ENCODE measurements at places on chromosomes 16 and 17. TPM values are rescaled to one million over a fixed set of nuclear protein-coding genes. Genes with fewer than 3 reads are reported as not detected.
A peak's percentile ranks its signal among the peaks of the same experiment; 100 is the strongest.

DNA sequence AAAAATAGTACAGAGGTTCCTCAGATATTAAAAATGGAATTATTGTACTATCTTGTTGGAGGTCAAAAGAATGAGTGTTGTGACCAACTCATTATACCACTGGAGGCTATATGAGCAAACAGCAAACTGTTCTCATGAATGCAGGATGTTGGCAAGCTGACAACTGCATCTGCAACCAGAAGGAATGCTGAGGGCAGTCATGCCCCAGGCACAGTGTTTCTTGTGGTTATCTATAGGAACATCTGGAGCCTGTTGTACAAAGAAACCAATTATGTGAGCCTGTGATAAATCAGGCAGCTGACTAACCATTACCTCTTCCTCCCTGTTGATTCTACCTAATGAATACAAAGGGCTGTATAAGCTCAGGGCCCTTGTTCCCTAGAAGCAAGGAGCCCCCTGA, 2057.1 kb downstream of the TP53TG3F start:
- H3K4me3 ChIP-seq, result no peak overlapping the region
- H3K4me1 ChIP-seq, result no peaks in the 10 kb centered on the region
- H3K27ac ChIP-seq, result no peak overlapping the region
- H3K36me3 ChIP-seq, result no peaks in the 10 kb centered on the region
- no peaks in the 10 kb centered on the region for H3K27me3 ChIP-seq
- DNase-seq, result no peak

GRCh38 chr16:83002351-83003334, 375.9 kb downstream of the CDH13 start:
- DNase-seq, result no peak
- no peak overlapping the region for H3K4me3 ChIP-seq
- no peaks in the 10 kb centered on the region for H3K36me3 ChIP-seq
- H3K27me3 ChIP-seq, result no peaks in the 10 kb centered on the region
- peaks cover 5% of the 10 kb centered on the region for H3K4me1 ChIP-seq

- no peaks in the 10 kb centered on the region for H3K36me3 ChIP-seq
- H3K4me1 ChIP-seq, result no peaks in the 10 kb centered on the region
- peaks cover 57% of the 10 kb centered on the region for H3K27me3 ChIP-seq
- H3K4me3 ChIP-seq, result no peak overlapping the region
Observed at GRCh38 chr17:49952209-49952911, 16.6 kb upstream of the DLX4 start.

- H3K36me3 ChIP-seq, result no peaks in the 10 kb centered on the region
- H3K4me3 ChIP-seq, result peak overlapping the region; percentile 36
- H3K4me1 ChIP-seq, result peaks cover 62% of the 10 kb centered on the region
- peak overlapping the region; percentile 76 for H3K27ac ChIP-seq
Observed at GRCh38 chr17:8125947-8126490, 2.1 kb upstream of the HES7 start.

The MYH2 gene
- total RNA-seq, result 2.8 TPM

The CDH16 gene
- not detected for total RNA-seq

The MIEF2 gene
- total RNA-seq, result 11.4 TPM

DNA sequence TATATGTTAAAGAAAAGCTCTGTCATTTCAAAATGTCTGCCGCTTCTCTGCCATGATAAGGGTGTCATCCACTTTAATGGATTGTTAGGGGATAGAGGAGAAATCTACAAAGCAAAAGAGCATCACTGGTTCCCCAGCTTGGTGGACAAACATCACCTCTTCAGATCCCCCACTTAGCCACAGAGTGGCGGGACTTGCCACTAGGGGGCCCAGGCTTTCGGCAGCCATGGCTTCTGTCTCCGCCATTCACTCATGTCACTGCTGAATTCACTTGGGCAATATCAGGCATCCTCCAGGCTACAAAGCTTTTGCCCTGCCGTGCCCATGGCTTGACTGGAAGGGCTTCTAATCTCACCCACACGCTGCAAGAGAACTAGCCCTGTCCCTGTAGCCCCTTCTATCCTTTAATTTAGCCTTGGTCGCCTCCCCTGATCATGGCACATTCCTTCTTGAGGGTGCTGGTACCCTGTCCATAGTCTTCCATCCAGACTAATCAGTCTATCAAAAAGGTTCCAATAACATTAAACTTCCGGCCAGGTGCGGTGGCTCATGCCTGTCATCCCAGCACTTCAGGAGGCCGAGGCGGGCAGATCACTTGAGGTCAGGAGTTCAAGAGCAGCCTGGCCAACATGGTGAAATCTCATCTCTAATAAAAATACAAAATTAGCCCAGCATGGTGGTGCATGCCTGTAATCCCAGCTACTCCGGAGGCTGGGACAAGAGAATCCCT, 34.7 kb downstream of the SBK1 start:
- no peak overlapping the region for H3K27ac ChIP-seq
- H3K27me3 ChIP-seq, result no peaks in the 10 kb centered on the region
- no peaks in the 10 kb centered on the region for H3K36me3 ChIP-seq
- H3K4me3 ChIP-seq, result no peak overlapping the region
- H3K4me1 ChIP-seq, result no peaks in the 10 kb centered on the region
- DNase-seq, result peak; percentile 63

- no peaks in the 10 kb centered on the region for H3K36me3 ChIP-seq
- no peaks in the 10 kb centered on the region for H3K4me1 ChIP-seq
- H3K4me3 ChIP-seq, result no peak overlapping the region
- no peak for DNase-seq
- H3K27ac ChIP-seq, result no peak overlapping the region
Observed at GRCh38 chr16:8849411-8850011, 19.3 kb downstream of the CARHSP1 start.

GRCh38 chr16:27113341-27113841, 46.7 kb downstream of the C16orf82 start:
- peaks cover 10% of the 10 kb centered on the region for H3K4me1 ChIP-seq
- H3K36me3 ChIP-seq, result no peaks in the 10 kb centered on the region

The ATP2A1 gene
- 0.36 TPM for total RNA-seq

DNA sequence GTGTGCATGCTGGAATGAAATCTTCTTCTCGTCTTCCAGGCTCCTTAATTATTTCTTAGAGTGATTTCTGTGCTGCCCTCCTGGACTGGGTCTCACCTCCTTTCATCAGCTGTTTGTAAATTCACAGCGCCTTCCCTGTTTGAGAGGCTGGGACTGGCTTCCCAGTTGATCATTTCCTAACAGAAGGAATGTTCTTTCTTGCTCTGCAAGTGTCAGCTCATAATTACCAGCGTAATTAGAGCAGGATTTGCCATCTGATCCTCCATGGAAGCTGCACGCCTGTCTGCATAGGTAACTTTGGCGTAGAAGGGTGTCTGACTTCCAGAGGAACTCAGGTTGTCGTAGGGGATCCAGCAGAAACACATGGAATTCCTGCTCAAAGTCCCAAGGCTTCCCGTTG, 375.0 kb upstream of the EEF2KMT start:
- H3K27me3 ChIP-seq, result peaks cover 17% of the 10 kb centered on the region
- H3K36me3 ChIP-seq, result no peaks in the 10 kb centered on the region
- no peak overlapping the region for H3K27ac ChIP-seq

Measured in sigmoid colon (tissue), 7 donors.